ENCODE measurements at places on chromosomes 16 and 17.
A peak's percentile ranks its signal among the peaks of the same experiment; 100 is the strongest.

DNA sequence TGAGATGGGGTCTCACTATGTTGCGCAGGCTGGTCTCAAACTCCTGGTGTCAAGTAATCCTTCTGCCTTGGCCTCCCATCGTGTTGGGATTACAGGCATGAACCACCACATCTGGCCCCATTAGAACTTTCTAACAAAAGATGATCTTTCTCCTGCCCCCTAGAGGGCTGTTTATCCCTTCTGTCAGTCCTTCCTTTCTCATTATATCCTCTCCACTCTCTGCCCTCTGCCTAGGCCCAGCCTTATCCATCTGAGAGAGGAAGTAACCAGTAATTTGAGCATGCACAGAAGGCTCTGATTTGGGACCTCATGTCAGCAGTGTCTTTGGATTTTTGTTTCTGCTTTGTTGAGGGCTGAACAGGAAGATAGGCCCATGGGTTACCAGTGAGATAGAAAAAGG, 4.4 kb upstream of the DHX40 start:
- peak; percentile 58 for DNase-seq

DNA sequence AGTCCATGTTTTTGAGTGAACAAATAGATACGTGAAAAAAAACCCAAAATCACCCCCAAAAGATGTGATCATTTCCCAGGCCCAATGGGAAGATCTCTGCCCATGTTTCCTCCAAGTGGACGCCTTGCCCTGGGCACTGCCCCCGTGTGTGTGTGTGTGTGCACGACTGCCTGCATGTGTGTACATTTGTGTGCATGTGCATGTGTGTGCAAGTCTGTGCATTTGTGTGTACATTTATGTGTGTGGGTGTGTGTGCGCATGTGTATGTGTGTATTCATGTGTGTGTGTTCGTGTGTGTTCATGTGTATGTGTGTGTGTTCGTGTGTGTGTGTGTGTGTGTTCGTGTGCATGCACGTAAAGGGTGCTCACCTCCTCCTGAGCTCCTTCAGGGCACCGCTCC, 16.8 kb upstream of the LRRC37A3 start:
- no peak for DNase-seq

DNA sequence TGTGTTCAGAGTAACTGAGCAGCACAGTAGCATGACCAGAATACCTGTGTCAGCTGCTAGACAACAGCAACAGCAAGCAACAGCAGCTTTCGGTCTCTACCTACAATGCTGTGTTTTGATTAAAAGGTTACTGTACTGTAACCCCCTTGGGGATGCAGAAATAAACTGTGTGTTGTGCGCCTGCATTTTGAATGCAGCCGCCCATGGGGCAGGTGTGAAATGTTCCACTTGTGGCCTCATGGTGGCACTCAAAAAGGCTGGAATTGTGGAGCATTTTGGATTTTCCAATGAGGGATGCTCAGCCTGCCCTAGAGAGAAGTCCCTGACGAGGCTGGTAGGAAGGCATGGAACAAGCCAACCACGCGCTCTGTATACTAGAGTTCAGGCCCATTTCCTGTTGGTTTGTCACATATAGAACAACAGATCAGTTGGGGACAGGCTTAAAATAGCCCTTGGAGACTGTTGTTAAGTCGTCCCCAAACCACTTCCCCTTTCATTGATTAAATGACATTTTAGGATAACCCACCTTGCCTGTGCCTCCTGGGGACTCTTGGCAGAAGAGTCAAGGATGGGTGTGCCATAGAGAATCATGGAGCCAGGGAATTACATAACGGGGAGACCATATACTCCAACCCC, 27.1 kb downstream of the SCPEP1 start:
- no peak for DNase-seq

DNA sequence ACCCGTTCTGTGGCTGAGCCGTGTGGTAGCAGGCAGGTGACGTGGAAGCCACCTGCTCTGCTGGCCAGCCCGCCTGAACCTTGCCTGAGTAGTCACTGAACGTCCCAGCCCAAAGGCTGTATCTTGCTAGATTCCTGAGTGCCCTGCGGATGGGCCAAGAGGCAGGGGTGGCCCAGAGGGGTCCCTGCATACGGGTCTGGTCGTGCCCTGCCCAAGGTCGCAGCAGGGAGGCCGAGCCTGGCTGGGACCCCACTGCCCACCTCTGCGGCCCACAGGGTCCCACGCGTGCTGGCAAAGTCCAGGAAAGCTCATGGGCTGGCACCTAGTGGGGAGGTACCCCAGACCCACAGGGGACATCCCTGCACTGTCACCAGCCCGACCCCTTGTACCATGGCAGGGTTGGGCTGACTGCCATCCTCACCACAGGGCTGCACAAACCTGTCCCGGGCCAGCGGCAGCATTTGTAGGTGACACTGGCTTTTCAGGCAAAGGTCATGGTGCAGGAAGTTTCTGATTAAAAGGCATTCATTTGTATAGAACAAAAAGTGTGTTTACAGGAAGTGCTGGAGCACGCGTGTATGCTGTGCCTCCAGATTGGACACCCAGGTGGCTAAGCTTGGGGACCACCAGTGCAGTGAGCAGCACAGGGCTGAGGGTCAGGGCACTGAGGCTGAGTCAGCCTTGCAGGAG, 45.1 kb upstream of the ZC3H18 start:
- no peak for DNase-seq

GRCh38 chr17:40372031-40372430, 7.5 kb upstream of the GJD3 start:
- no peak for DNase-seq

DNA sequence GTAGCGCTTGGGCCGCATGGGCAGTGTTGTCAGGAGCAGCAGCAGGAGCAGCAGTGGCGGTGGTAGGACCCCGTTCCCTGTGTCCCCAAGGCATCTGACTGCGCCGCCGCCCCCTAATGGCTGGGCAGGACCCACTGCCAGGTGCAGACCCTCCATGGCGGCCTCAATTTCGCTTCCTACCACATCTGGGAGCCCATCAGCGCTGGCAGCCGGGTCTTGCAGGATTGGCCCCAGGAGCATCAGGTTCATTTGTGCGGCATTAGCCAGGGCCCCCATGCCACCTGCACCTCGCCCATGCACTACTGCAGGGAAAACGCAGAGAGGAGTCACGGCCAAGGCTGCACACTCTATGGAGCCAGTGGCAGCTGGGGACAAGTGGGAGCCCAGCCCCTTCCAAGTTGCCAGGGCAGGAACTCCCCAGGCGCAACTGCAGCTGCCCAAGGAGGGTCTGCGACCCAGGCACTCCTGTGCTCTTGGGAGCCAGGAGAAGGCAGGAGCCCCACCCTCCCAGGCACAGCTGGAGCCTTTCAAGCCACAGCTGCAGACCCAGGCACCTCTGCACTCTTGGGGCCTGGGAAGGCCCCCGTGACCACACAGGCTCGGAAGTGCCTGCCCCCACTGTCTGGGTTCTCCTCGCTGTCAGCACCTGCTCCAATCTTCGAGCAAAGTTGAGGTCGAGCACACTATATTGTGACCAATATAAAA, 594.2 kb downstream of the KCNJ18 start:
- no peak for DNase-seq

All from NCI-H524 treated with DMSO at 0.1 percent for 48 hours (cell line).